ENCODE measurements at places on chromosomes 11 and 22.

DNA sequence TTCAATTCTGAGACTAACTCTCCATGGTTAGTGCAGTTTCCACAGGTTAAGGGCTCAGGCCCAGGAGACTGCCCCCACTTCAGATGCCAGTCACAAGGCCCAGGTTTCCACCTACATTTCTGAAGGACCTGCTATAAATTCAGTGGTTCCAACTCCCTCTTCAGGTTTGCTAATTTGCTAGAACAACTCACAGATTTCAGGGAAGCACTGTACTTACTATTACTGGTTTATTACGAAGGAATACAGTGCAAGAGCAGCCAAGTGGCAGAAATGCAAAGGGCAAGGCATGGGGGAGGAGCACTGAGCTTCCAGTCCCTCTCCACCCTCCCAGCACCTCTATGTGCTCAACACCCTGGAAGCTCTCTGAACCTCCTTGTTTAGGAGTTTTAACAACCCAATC, 39.3 kb upstream of the SPON1 start:
- DNase-seq: no peak

DNA sequence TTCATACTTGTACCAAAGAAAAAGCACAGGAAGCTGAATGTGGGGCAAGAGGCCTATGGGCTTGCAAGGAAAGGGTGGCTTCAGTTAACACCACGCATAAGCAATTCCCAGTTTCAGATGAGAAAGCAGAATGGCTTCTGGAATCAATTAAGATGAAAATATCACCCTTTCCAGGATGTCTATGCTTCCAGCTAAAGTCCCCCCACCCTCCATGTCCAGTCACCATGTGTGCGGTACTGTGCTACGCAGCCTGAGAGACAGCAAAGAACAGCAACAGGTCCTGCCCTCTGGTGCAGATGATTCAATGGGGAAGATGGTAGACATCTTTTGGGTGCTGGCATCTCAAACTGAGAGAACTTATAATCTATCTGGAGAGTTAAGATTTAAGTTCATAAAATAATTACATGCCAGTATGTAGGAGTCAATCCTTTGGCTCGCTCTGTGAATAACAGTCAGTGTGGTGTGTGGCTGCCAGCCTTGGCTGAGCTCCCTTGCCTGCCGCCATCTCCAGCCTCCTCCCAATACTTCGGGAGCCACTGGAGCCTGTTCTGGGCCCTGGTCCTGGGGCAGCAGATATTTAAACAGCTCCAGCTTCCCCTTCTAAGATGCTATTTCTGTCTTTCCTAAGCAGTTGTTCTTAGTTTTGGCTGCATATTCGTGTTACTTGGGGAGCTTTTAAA, 44.5 kb downstream of the ME3 start:
- no peak for DNase-seq

DNA sequence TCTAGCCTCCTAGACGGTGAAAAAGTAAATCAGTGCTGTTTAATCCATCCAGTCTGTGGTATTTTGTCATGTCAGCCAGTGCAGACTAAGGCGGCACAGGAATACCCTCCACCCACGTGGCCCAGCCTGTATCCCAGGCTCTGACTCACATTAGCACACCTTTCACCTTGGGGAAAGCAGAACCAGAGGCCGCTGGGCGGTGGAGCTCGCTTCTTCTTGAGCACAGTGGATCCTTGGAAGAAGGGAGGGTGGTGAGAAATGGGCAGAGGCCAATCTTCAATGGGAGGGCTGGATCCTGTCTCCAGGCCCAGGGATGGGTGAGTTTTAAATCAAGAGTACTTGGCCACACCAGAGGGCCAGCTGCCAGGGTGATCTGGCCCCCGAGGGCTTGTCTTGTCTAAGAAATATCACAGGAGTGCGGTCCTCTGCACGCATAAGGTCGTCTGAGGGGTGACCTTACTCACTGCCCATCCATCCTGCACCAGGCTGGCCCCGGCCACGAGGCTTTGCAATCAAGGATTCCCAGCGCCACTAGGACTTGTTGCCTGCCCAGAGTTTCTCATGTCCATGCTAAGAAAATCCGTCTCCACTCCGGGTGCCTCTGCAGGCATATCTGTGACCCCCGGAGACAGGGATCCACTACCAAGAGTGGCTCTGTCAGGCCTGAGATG, 658.5 kb downstream of the BRD1 start:
- no peak for DNase-seq

DNA sequence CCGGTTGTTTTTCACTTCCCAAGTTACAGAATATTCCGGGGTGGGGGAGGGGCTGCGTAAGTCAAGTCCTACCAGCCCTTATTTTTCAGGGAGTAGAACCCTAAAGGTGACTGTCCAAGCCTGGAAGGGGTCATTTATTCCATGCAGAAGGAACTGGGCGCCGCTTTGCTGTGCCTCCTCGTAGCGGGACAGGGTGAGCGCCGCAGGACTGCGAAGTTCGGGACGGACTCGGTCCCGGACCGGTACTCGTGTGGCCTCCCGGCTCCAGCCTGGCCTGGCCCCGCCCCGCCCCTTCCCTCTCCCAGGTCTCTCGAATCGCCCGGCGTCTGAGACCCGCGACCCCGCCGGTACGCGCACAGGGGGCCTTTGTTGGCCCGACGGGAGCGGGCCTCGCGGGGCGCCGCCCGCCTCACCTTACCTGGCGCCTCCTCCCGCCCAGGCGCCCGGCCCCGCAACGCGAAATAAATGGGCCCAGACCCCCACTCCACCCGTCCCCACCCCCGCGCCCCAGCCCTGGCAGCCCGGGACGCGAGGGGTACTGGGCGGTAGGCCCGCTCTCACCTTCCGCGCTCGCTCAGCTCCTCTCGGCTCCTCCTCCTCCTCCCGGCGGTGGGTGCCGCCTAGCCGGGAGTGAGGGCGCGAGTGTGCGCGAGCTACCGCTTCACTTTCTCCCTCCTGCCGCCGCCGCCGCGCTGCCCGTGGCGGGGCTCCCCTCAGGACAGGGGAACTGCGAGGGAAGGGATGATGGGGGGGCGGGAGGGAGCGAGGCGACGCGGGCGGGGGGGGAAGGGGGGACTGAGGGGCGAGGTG, 698 bp downstream of the PAK1 start:
- peak; percentile 36 for DNase-seq

Measured in activated CD4-positive, CD25-positive, alpha-beta regulatory T cell treated with anti-CD3 and anti-CD28 coated beads, Interleukin-2, amount 50 U/mL, for 72 hours (primary cell).